Stimulated activated CD8-positive, alpha-beta memory T cell treated with anti-CD3 and anti-CD28 coated beads, Interleukin-7, amount 100 ng/mL, for 1 hour (primary cell): ENCODE measurements at places on chromosomes 5 and 9.
A peak's percentile ranks its signal among the peaks of the same experiment; 100 is the strongest.

- DNase-seq = peak; percentile 22
These were observed 7.0 kb downstream of the NOTCH1 start for GRCh38 chr9:136538599-136539426.

DNA sequence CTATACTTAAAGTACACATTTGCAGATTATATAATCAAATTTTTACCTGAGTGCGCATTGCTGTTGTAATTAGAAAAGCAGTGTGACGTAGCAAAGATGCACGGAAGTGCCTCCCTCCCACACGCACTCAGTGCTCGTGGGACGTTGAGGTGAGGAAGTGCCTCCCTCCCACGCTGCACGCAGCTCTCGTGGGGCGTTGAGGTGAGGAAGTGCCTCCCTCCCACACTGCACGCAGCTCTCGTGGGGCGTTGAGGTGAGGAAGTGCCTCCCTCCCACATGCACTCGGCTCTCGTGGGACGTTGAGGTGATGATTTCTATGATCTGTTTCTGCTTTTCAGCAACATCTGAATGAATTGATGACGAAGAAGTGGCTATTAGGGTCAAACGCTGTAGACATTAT lies 21.0 kb downstream of the EXOC3 start:
- no peak for DNase-seq

GRCh38 chr5:149684371-149684770 lies 45.7 kb upstream of the PPARGC1B start:
- DNase-seq = no peak

DNA sequence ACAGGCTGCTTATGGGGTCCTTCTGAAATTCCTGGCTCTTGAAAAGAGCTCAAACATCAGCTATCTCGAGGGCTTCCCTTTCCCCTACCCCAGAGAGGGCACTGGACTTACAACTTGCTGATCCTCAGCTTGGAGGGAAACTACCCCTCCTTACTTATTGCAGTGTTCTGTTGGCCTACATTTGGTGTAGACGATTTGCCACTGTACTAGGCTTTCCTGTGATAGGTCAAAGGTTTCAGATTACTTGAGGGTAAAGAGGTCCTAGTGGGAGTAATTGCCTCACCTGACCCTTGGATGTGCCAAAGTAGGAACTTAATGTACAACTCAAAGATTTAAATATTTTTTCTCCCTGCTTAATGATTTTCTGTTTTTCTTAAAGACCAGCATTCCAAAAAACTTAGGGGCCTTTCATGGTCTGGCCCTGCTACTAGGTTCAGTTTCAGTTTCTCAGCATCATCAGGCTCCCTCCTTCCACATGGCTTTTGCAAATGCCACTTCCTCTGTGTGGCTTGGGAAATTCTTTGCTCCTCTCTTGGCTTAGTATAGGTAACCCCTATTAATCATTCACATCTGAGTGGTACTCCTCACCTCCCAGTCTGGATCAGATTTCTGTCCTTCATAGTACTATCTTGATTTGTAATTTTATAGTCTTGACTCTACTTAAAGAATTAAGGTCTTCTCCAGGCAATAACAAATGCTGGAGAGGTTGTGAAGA lies 32.4 kb downstream of the CYSTM1 start:
- DNase-seq = no peak

DNA sequence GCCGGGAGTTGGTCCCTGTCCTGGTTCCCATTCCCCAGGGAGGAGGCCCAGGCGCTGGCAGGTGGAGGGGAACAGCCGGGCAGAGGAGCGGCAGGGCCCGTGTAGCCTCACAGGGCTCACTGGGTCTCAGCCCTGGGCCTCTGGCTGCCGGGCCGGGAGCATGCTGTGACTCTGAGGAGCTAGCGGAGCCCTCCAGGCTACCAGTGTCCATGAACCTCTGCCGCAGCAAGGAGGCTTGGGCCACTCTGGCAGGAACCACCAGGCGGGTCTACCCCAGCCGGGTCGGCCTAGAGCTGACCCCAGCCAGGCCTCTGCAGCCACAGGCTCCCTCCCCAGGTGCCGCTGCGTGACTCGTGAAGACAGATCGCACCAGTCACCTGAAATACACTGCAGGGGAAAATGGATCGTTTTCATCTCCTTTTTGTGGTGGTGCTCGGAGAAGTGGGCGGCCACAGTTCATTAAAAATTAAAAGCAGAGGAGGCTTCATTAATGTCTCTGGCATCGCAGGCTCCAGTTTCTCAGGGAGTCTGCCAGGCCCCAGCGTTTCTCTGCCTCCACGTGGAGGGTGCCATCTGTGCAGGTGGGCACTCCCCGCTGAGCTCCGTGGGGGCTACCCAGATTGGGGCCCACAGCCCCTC lies 43.8 kb downstream of the KCNT1 start:
- no peak for DNase-seq

DNA sequence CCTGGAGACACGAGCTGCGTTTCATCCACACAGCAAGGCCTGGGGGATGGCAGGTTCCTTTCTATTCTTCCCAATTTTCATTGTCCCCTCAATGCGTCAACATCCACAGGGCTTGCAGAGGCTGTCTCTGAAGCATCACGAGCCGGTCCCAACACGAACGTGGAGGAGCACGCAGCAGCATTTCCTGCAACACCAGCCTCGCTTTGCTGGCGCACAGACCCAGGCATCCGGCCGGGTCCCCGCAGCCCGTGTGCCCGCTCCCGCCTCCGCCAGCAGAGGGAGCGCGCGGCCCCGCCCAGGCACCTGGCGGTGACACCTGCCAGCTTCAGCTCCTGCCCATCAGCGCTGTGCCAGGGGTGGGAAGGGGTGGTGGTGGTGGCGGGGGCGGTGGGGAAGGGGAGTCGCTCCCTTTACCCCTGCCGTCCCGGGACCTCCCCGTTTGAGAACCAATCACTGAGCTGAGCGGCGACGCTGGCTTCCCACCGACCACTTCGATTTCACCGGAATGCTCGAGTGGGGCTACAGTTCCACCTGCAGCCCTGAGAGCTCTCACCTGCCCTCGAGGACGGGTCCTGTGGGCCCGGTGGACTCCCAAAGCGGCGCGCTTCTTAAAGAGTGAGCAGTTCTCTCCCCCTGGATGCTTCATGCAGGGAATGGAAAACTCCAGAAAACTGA lies 464.5 kb downstream of the ICE1 start:
- no peak for DNase-seq

DNA sequence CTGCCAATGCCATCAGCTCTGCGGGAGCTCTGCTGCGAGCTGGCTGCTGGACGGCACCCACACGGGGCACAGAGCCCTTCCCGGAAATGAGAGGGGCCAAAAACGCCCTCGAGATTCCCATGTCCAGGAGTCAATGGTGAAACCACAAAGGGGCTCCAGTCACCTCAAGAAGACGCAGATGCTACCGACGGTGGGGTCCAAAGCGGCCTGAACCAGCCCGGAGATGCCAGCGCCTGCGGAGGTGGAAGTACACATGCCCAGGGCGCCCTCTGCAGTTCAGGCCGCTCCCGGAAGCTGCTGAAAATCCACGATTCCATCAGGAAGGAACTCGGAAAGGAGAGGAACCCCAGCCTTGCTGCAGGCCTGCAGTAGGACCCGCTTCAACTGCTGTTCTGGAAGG lies 82.4 kb upstream of the SELENOP start:
- DNase-seq = no peak

- no peak for DNase-seq
These were observed 130.2 kb downstream of the HSD17B3 start for GRCh38 chr9:96171728-96172127.

DNA sequence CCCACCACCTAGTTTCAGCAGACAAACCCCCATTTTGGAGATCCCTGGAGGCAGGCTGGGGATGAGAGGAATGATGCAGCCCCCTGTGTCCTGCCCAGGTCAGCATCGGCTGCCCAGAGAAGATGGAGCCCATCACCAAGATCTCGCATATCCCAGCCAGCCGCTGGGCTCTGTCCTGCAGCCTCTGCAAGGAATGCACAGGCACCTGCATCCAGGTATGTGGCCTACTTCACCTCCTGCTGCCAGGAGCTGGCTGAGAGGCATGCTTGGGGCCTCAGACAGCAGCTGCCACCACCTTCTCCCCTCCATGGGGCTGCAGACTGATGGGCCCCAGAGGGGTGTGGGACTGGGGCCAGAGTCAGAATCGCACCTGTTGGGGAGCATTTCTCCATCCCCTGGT lies 38.9 kb downstream of the JADE2 start:
- DNase-seq = no peak

- DNase-seq = no peak
These were observed 191.6 kb upstream of the CTNND2 start for GRCh38 chr5:12095808-12096281.

DNA sequence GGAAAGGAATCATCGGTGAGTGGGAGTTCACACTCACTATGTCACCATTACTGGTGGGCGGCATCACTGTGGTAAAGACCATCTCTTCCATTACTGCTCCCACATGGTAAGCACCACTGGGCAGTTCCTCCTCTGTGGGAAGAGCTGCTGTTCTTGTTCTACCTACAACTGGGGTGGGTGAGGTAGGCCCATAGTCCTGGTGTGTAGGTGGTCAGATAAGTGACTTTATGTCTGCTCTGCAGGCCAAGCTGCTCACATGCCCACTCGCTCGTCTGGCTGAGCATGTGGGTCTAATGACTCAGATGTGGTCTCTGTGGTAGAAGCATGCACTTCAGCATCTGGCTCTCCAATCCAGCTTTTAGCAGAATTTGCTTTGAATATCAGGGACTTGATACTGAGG lies 82.9 kb downstream of the TMEM215 start:
- DNase-seq = no peak

GRCh38 chr5:150272531-150272930 lies 17.0 kb downstream of the CAMK2A start:
- DNase-seq = no peak

- no peak for DNase-seq
These were observed 10.3 kb upstream of the WDR5 start for GRCh38 chr9:134125413-134126095.

GRCh38 chr9:9855177-9856078 lies 757.4 kb downstream of the PTPRD start:
- no peak for DNase-seq

- DNase-seq = no peak
These were observed 588 bp upstream of the PLPP1 start for GRCh38 chr5:55535199-55535905.

DNA sequence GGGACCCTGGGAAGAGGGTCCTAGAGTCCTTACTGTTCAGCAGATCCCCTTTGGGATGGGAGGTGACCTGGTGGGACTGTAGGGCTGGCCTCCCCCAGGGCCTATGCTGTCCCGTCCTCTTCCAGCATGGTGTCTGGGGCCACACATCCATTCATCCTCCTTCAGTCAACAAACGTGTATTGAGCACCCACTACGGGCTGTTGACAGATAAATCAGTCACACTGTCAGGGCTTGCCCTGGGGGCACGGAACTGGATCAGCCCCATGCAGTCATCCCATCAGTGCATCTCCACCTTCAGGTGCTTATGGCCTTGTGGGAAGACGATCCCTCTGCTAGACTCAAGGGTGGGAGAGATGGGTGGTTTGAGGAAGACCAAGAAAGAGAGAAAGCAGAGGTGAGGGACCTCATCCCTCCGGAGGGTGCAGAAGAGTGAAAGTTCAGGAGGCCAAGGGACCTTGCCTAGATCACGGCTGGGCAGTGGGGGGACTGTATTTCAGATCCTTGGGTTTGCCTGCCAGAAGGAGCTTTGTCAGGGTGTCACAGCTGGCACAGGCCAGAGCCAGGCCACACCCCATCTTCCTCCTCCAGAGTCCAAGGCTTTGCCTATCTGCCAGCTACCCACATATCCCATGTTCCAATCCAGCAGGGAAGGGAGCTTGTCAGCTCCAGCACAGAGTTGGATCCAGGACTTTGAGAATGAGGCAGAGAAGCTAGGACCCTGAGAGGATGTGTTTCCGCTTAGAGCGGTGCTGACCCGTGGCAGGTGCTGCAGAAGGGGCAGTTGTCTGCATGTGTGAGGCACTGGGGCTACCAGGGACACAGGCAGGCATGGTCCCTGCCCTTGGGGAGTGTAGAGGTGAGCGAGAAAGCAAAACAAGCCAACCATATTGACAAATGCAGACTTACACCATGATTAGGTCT lies 30.5 kb downstream of the COL27A1 start:
- no peak for DNase-seq

GRCh38 chr5:134003064-134003816 lies 1.5 kb downstream of the VDAC1 start:
- no peak for DNase-seq

- no peak for DNase-seq
These were observed 100.1 kb downstream of the CDC42SE2 start for GRCh38 chr5:131363811-131364506.

- no peak for DNase-seq
These were observed 35.3 kb downstream of the NDFIP1 start for GRCh38 chr5:142143878-142144277.

- no peak for DNase-seq
These were observed 687.0 kb downstream of the CETN3 start for GRCh38 chr5:89722538-89722937.

GRCh38 chr9:4690144-4690543 lies 10.8 kb downstream of the CDC37L1 start:
- no peak for DNase-seq

DNA sequence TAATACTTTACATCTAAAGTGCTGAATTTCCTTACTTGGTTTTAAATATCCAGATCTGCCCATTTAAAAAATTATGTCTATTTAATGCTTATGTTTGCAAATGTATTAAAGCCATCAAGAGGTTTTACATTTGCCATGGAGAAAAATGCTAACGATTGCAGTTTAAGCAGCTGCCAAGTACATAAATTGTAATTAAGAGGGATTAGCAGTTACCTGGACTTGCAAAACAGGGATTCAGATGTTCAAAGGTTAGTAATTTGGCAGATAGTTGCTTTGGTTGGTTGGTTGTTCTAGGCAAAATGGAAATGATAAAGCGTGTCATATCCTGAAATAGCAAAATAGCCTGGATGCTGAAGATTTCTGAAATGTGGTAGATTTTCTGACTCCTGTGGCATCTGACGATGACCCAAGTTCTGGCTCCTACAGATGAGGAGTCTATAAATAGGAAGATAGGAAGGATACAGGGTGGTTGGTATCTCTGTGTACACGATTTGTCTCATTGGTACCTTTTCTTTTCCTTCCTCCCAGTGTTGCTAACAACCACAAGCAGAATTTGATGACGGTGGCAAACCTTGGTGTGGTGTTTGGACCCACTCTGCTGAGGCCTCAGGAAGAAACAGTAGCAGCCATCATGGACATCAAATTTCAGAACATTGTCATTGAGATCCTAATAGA lies 282.9 kb downstream of the NR3C1 start:
- DNase-seq = no peak

DNA sequence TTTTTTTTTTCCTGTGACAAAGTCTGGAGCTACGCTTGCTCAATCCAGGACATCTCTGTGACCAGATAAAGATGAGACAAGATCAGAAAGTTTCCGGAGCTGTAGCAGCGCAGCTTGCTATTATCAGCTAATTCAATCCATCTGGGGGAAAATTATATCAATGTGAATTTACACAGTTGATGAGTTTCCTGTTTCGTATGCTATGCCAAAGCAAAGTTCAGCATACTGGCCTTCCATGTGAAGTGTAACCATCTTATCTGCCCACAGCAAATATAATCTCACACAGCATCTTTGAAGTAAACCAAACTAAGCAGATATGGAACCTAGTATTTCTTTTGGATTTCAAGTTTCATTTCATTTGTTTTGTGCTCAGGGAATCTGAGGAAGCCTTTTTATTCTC lies 1767.7 kb downstream of the EFNA5 start:
- DNase-seq = no peak

GRCh38 chr9:122095010-122095767 lies 2.1 kb upstream of the TTLL11 start:
- DNase-seq = no peak
